ENCODE measurements at places on chromosomes 2 and 18. TPM values are rescaled to one million over a fixed set of nuclear protein-coding genes. Genes with fewer than 3 reads are reported as not detected.

DNA sequence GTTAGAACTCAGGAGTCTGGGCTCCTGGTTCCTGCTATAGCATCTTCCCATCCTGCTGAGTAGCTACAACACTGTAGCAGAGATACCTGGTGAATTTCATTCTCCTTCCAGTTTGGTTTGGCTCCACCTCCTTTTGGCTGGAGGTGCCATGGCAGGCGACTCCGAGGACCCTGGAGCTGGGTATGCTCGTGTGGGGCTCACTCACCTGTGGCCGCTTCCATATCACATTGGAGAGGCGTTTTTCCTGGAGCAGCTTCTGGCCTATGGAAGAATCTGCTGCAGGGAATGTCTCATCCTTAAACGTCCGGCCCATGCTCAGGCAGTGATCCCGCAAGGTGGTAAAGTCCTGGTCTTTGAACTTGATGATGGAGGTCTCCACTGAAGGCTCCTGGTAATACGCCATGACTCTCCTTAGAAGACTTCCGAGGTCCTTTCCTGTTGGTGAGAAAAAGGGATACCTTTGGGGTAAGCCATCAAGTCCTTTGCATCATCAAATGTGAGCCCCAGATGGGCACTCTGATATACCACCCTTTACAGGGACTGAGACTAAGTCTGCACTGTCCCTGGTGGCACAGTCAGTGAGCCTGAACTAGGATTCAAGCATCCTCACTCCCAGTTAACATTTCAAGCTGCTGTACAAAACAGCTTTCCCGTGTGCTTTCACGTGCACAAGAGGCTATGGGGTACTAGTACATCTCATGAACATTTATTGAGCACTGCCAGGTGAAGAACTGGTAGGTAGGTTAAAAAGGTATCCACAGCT is 20.1 kb downstream of the CAPN13 start:
- no peak overlapping the region for H3K27ac ChIP-seq
- H3K4me1 ChIP-seq: no peaks in the 10 kb centered on the region
- no peak for DNase-seq
- no peaks in the 10 kb centered on the region for H3K36me3 ChIP-seq

TCF23 gene
- total RNA-seq: not detected

CD8B gene
- 273 TPM for total RNA-seq

DNA sequence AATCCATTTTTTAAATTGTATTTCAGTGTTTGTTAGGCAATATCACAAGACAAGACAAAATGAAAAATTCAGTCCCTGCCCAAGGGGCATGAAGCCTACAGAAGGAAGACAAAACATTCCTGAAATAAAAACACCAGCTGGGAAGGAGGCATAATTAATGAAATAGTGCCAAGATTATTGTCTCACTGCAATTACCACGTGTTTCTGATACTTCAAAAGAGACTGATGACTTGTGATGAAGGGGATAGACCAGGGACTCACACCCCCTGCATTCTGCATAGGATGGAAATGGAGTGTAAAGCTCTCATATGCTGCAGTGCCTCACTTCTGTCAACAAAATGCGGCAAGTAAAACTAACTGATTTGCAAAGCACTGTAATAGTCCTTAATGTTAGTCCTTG is 178.1 kb downstream of the BARD1 start:
- no peak overlapping the region for H3K4me3 ChIP-seq
- H3K4me1 ChIP-seq: no peaks in the 10 kb centered on the region
- no peak for DNase-seq
- no peak overlapping the region for H3K27ac ChIP-seq
- H3K36me3 ChIP-seq: no peaks in the 10 kb centered on the region

GRCh38 chr2:8389431-8390108 is 292.3 kb upstream of the ID2 start:
- H3K4me1 ChIP-seq: no peaks in the 10 kb centered on the region
- H3K4me3 ChIP-seq: no peak overlapping the region
- no peaks in the 10 kb centered on the region for H3K36me3 ChIP-seq

All from CD8-positive, alpha-beta memory T cell (primary cell).